Endodermal cell (in vitro differentiated cells): ENCODE measurements at places on chromosomes 4 and X.

GRCh38 chr4:143383005-143383574 is 46.4 kb downstream of the GAB1 start:
- no peaks in the 10 kb centered on the region for H3K36me3 ChIP-seq
- H3K4me3 ChIP-seq = no peak overlapping the region
- no peak overlapping the region for H3K27ac ChIP-seq
- no peak for DNase-seq
- H3K27me3 ChIP-seq = no peaks in the 10 kb centered on the region
- peaks cover 4% of the 10 kb centered on the region for H3K4me1 ChIP-seq

DNA sequence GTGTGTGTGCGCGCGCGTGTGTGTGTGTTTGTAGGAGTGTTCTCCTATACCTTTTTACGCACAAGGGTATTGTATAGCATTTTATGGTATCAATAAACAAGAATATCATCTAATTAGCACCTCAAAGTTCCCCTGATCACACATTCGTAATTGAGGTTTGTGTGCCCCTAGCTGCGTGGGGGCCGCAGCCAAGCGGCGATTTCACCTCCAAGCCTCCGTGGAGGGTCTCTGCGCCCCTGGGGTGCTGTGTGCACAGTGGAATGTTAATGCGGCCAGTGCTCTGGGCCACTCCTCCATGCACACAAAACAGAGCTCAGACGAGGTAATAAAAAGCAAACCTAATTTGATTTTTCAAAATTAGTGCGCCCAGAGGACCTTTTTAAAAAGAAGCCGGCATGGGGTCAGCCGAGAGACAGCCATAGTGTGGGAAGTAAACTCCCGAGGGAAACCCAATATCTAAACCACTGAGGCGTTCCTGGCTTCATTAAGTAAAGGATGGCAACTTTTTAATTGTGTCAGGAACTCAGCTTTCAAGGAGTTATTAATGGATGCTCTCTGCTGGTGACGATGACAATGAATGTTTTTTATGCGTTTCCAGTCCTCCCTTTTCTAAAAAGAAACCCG is 110.6 kb downstream of the SORCS2 start:
- no peak for DNase-seq
- peaks cover 6% of the 10 kb centered on the region for H3K4me1 ChIP-seq
- H3K36me3 ChIP-seq = no peaks in the 10 kb centered on the region
- H3K27ac ChIP-seq = no peak overlapping the region
- no peak overlapping the region for H3K4me3 ChIP-seq

GRCh38 chr4:185470501-185471195 is 885 bp downstream of the CCDC110 start:
- no peaks in the 10 kb centered on the region for H3K36me3 ChIP-seq
- no peak overlapping the region for H3K27ac ChIP-seq
- H3K4me1 ChIP-seq = no peaks in the 10 kb centered on the region

- no peaks in the 10 kb centered on the region for H3K36me3 ChIP-seq
- H3K27me3 ChIP-seq = no peaks in the 10 kb centered on the region
- no peaks in the 10 kb centered on the region for H3K4me1 ChIP-seq
Observed at GRCh38 chrX:65609237-65609636, 58.2 kb upstream of the MSN start.

DNA sequence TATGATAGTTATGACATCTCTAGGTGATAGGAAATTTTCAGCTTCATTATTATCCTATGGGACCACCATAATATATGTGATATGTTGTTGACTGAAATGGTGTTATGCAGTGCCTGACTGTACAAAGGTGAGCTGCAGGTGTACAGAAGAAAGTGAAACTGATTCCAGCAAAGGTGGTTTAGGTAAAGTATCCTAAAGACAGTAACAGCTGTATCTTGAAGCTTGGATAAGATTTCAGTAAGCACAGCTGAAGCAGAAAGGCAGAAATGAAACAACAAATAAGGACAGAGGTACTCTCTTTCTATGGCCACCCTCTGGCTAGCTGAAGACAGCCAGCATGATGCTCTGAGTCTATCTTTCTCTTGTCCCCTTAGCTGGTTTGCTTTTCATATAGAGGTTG is 30.0 kb upstream of the PGK1 start:
- no peak overlapping the region for H3K4me3 ChIP-seq
- H3K36me3 ChIP-seq = no peaks in the 10 kb centered on the region
- no peak overlapping the region for H3K27ac ChIP-seq
- H3K4me1 ChIP-seq = no peaks in the 10 kb centered on the region
